ENCODE measurements at places on chromosomes 7 and 10. TPM values are rescaled to one million over a fixed set of nuclear protein-coding genes. Genes with fewer than 3 reads are reported as not detected.

DNA sequence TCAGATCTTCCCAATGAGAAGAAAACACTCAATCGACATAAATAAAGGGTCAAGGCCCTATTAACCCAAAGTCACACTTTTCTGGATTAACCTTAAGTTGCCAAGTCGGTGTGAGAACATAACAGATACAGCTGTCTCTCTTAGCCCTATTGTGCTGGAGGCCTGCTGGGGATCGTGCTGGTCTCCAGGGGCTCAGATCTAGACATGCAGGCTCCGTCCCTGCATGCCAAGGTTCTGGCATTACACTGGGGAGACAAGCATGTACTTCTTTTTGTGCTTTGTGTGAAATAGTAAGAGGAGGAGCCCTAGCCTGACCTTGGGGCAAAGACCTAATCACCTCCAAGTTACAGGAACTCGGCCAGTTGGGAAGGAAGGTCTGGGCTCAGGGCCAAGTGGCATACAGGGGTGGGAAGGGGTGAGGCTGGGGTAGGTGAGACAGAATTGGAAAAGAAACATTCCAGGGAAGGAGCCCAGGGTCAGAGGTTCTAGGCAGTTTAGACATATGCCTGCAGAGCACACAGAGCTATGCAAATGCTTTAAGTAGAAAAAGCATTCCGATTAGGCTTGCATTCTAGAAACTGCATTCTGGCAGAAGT, 216.4 kb downstream of the HECW1 start:
- no peak for DNase-seq

GRCh38 chr10:18473424-18474117, 177.8 kb downstream of the NSUN6 start:
- DNase-seq, result peak; percentile 39

- DNase-seq, result no peak
These were observed 294.3 kb downstream of the RPS24 start for GRCh38 chr10:78327778-78328591.

GRCh38 chr10:86734207-86734988, 22.0 kb upstream of the BMPR1A start:
- DNase-seq, result no peak

DNA sequence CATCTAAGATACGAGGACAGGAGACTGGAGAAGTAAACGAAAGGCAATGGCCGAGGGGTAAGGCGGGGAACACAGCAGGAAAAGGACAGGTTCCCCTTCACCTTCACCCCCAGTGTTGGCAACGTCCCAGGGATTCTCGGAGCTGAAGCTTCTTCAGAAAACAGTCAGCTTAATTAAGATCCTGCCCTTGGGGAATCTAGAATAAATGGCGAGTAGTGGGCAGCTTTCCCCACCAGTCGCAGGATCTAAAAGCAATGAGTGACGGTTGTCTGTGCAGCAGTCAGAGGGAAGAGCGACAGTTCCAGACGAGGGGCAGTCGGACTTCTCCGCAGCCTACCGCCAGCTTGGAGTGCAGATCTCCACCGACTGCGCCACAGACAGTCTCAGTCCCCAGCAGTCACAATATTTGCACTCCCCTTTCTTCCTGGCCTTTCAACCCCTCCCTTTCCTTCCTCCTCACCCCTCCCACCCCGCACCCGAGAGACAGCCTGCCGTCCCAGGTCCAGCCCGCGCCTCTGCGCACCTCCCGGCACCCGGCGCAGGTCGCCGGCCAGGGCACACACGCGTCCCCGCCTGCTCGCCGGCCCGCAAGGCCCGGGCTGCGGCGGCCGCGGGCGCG, 10.9 kb upstream of the SP8 start:
- DNase-seq, result no peak

DNA sequence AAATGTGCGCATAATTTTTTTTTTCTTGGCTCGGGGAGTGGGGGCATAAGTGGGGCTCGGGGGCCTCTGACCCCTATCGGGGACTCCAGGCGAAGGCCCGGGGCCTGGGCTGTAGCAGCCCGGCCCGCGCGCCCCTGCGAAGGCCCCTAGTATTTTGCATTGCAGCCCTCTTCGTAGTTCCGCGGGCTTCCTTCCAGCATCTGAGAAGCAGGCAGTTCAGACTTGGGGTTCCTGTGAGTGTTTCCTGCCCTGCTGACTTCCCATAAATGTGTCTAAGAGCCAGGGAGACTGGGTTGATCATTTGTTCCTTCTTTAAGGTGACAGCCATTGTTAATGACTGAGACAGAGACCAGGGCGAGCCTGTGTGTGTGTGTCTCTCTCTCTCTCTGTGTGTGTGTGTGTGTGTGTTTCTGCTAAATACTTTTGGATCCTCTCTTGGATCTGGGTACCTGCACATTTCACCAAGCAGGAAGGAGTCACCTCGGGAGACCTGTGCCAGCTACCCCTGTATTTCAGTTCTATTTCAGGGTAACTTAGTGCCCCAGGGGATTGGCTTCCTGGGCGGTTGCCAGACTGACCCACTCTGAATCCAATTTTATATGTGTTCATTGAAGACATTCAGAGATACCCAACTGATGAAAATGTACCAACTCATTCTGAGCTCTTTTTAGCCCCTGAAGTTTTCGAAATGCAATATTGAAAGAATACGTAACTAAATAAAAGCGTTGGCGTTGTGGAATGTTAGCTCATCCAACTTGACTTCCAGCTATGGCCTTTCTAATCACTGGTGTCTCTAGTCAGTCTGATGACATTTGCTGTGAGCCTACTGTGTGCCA, 805 bp downstream of the MSRB2 start:
- peak; percentile 62 for DNase-seq

The GHRHR gene
- total RNA-seq, result not detected

GRCh38 chr10:117471344-117471874, 71.1 kb upstream of the EMX2 start:
- DNase-seq, result no peak

DNA sequence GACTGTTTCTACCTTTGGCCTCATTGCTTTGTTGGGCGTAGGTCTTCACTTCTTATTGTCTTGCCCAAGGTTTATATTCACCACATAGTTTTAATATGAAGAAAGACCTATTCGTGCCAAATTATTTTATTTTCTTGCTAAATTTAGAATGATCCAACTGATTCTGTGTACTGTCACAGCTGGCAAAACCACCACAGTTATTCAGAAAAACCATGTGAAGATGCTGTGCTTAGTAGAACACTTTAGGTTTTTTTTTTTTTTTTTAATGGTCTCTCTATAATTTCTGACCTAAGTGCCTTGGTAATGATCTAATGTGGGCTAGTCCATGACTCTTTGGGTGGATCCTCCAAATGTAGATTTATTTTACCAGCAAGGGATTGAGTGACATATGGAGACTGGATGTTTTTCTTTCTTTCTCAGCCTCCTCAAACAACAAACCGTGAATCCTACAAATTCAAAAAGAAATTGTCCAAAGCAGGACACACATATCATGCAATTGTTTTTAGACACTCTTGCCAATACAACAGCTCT, 243.8 kb downstream of the DYNC1I1 start:
- DNase-seq, result no peak

The CYP2E1 gene
- 0.69 TPM for total RNA-seq

DNA sequence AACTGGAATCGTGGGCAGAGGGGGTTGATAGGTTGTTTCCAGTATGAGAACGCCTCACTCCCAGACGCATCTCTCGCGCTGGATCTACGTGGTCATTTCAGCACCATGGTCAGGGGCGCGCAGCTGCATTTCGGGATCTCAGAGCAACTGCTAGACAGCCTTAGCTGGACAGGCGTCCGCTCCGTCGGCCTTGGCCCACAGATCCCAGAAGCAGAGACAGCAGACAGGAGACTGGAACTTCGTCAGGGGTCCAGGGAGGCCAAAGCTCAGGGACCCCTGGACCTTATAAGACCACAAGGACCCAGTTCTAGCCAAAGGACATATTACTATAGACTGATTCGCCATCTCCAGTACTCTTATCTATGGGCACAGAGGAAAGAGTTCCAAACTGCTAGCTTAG, 5.3 kb downstream of the NEUROG3 start:
- DNase-seq, result peak; percentile 70

GRCh38 chr10:111266165-111266564, 189.3 kb downstream of the ADRA2A start:
- no peak for DNase-seq

GRCh38 chr10:124207391-124207790, 114.0 kb upstream of the CHST15 start:
- DNase-seq, result no peak

- DNase-seq, result no peak
These were observed 18.9 kb downstream of the CEP55 start for GRCh38 chr10:93515071-93516005.

The UCMA gene
- total RNA-seq, result not detected

DNA sequence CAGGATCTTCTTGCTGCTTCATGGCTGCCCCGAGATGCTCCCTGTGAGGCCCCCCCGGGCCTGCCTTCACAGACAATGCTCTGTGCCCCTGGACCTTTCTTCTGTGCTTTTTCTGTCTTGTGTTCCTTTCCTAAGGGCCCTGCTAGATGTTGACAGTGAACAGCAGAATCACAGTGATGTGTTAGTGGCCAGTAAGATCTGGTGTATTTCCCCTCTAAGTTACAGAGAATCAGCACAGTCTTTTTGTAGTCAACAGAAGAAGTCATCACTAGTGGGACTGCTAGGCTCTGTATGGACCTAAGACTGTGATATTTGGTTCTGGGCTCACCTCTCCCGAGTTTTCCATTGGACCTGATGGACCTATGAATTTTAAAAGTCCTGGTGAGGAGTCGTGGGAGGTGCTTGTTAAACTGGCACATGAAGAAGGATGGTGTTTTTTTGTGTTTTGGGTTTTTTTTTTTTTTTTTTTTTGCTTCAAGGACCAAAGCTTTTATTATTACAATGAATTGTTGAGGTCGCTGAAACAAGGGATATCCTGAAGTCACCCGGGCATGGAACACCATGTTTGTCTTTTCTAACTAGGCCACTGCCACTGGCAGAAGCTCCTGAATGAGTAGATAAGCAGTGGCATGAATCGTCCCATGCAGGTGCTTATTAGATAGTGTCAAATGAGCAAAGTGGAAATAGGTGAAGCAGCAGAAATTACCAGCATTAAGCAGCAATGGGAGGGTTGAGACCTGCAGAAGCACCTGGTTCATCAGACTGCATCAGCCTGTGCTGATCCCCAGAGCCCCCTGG, 194.8 kb downstream of the CELF2 start:
- no peak for DNase-seq

DNA sequence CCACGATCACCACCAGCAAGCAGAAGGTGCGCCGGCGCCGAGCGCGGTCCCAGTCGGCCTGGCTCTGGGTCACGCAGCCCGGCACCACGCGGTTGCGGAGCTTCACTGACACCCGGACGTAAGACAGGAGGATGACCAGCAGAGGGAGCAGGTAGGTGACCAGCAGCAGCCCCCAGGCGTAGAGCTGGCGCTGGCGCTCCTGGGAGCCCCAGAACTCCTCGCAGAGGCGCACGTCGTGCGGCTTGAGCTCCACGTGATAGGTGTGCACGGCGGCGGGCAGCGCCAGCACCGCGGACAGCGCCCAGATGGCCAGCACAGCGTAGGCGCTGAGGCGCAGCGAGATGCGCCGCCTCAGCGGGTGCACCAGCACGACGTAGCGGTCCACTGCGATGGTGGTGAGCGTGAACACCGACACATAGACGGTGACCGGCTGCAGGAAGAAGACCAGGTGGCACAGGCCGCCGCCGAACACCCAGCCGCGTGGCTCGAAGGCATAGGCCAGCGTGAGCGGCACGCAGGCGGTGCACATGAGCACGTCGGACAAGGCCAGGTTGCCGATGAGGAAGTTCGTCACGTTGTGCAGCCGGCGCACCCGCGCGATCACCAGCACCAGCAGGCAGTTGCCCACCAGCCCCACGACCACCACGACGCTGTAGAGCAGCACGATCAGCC, 920 bp downstream of the PRLHR start:
- DNase-seq, result peak; percentile 53

DNA sequence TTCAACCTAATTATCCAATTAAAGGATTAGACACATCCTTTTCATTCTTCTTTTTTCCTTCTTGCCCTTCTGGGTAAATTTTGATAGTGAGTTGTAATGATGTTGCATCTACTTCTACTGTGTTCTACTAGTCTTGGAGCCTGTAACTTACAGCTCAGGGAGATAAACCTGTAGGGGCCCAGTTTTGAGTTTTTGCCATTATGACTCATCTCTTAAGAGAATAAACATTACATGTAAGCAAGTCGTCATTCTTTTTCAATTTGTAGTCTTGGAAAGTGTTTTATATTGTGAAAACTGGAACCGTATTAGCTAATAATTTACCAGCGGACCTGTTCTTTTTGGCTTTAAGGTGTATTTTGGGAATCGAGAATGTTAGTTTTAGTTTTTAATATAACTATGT, 89.7 kb upstream of the RPA3 start:
- no peak for DNase-seq

The SUV39H2 gene
- total RNA-seq, result 5.2 TPM

The GNAT3 gene
- total RNA-seq, result not detected

GRCh38 chr7:131328377-131329175, 900 bp downstream of the MKLN1 start:
- DNase-seq, result no peak

- DNase-seq, result no peak
These were observed 10.1 kb downstream of the KCNIP2 start for GRCh38 chr10:101833466-101833865.

The GPR85 gene
- 0.69 TPM for total RNA-seq

The BEND7 gene
- total RNA-seq, result 17.4 TPM

DNA sequence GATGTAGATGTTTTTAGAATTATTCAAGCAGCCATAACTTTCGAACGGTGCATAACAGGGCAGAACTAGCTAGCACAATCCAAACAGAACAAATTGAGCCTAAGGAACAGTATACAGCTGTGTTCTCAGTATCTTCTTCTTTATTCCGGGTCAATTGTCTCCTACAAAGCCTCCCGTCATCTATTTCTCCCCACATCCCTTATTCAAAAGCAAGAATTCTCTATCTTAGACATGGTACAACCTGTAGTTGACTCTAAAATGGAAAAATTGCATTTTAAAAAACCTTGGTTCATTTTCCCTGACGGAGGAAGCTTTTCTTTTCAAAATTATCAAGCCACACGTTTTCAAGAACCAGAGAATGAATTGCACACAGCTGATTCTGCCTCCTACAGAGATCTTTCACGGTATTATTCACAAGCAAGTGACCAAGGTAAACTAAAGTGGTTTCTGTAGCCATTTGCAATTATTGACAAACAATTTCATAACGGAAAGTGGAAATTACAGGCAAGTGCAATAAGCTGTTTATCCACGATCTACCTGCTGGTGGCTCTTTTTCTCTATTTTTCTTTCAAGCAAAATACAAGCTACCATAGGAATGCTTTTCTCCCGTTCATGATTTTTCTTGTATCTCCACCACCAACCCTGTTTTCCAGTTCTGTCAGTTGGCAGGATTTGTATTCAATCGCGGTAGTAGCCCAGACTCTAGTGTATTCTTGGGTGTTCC, 2.3 kb downstream of the GRM8 start:
- DNase-seq, result no peak

- no peak for DNase-seq
These were observed 273.6 kb downstream of the DYNC1I1 start for GRCh38 chr7:96045919-96046318.

- peak; percentile 77 for DNase-seq
These were observed at the start of gene CABCOCO1 for GRCh38 chr10:61662794-61663259. Gene CABCOCO1 (plus strand): TSS chr10:61662929. CDS start chr10:61662973, 44 bp downstream.

- no peak for DNase-seq
These were observed 47.3 kb downstream of the NPVF start for GRCh38 chr7:25180946-25181345.
